ENCODE measurements at places on chromosomes 7 and 10.

GRCh38 chr7:80791509-80791929 is 127.3 kb downstream of the SEMA3C start:
- DNase-seq, result no peak

DNA sequence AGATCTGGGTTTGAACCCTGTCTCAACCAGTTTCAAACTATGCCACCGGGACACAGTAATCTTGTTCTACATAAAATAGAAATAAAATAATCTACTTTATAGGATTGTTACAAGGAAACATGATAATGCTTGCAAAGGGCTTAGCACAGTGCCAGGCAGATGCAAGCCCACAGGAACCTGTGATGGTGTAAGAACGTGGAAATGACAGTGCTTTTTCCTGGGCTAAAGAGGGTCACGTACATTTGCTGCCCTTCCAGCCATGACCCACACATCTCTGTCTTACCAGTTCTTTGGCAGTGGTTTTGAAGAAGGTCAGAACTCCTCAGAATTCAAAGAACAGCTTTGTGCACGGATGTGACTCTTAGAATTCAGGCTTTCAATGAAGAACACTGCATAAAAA is 282.9 kb downstream of the CSTF2T start:
- no peak for DNase-seq

- no peak for DNase-seq
Observed at GRCh38 chr7:108511939-108512338, 14.0 kb downstream of the PNPLA8 start.

DNA sequence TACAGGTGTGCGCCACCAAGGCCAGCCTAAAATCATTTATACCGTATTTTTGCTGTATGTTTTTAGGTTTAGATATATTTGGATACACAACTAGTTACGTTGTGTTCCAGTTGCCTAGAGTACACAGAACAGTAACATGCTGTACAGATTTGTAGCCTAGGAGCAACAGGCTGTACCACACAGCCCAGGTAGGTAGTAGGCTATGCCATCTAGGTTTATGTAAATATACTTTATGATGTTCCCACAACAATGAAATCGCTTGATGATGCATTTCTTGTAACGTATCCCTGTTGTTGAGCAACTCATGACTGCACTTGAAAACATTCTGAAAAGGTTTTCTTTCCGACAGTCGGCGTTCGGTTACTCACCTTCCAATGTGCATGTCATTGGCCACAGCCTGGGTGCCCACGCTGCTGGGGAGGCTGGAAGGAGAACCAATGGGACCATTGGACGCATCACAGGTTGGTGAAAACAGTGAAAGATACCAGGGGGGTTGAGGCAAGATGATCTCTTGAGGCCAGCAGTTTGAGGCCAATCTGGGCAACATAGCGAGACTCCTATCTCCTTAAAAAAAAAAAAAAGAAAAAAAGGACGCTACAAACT is 7.7 kb downstream of the PNLIP start:
- no peak for DNase-seq

DNA sequence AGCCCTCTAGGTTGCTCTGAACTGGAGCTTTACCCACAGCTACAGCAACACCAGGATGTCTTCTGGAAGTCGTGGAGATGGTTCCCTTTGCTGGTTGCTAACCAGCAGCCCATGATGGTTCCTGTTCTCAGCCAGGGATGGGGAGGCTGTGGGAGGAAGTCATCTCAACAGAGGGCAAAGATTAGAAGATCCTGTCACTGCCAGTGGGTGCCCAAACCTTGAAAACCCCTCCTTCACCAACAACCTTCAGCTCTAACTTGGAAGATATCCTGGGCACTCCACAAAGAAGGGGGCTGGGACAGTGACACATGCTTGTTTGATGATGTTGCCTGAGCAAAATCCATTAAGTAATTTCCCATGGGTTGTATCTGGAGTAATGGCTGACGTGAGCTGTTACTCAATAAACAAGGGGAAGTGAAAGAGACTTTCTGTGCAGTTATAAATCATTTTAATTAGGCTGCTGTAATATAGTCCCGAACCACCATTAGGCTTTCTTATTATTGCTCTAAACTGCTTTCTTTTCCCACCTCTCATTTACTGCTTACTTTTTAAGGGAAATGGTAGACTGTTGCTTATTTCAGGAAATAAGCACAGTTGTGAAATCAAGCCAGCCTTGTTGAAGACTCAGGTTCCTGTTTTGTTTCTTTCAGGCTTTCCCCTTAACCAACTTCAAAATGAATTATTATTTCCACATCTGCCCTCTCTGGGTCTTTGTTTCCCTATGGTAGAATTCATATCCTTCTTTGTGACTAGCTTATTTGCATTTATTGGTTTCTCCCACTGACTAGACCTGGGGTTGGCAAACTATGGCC is 124.8 kb downstream of the PPP1R17 start:
- peak; percentile 83 for DNase-seq

GRCh38 chr7:91226411-91226810 is 37.8 kb upstream of the FZD1 start:
- peak; percentile 31 for DNase-seq

DNA sequence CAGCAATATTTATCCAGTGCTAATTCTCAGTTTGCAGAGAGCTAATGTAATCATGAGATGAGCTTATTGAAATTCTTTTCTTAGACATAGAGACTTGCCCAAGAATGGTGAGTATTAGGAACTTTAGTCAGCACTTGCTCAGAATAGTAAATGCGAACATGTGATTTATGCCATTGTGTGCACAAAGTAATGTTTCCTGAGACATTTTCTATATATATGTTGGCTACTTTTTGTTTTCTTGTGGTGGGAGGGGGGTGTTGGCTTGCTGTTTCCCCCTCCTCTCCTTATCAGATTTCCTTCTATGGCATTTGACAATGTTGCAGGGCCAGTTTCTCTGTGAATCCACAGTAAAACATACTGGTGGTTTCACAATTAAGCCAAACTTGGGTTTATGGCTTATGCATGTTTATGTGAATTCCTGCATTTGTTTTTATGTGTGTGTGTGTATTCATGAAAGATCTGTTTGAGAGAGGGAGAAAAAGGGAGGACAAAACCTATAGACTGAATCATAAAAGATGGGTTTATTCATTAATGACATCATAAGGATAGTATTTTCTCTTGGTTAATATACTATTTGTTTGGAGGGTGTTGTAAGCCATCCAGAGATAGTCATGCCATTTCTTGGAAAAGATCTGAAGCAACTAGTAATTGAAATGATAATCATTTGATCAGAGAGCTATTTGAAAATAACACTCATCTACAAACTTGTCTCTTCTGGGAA is 36.3 kb downstream of the ARID5B start:
- DNase-seq, result peak; percentile 75

GRCh38 chr7:6420680-6421079 is 27.1 kb downstream of the DAGLB start:
- no peak for DNase-seq

- DNase-seq, result peak; percentile 38
Observed at GRCh38 chr7:77199013-77199966, at the start of gene FGL2. FGL2 (minus strand) TSS chr7:77199819; CDS start chr7:77199793, 26 bp downstream.

DNA sequence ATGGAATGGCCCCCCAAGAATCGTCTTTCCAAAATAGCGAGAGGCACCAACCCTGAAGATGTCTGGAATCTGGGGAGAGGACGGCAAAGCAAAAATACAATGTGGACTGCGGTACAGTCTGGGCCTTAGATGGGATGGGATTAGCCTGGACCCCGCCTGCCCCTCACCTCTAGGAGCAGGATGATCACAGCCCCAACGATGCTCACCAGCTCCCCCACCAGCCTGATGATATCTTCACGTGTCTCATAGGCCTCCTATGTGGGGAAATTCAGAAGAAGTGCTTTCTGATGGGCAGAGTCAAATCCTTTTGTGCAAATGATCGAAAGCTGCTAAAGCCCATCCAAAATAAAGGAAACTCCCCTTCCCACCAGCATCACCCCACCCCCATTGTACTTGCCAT is 18.2 kb downstream of the TRPV5 start:
- DNase-seq, result no peak

- DNase-seq, result no peak
Observed at GRCh38 chr7:107212725-107213124, 43.9 kb downstream of the HBP1 start.

- no peak for DNase-seq
Observed at GRCh38 chr7:22281481-22281880, 75.5 kb downstream of the RAPGEF5 start.

DNA sequence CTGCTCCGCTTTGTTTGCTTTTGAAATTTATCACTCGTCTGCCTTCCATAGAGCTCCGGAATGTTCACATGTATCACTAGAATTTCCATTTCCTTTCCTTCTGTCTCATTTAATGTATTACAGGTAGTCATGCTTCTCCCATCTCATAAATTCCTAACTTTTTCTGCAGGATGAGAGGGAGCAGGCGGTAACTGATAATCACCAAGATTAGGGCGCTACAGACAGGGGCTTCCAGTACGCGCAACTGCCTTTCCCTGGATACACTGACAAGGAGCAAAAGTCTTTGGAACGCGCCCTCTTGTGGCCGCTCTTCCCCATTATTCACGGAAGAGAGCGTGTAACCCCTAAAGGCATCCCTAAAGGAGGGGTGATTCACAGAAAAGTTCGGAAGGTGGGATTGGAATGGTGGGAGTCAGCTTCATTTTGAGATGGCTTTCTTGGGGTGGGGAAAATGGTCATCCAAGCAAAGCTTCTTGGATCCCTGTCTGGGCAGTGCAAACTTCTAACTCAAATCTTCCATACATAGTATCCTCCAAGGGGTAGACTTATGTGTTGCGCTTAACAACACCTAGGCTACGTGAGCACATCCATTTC is 6.5 kb downstream of the INHBA start:
- DNase-seq, result peak; percentile 89

DNA sequence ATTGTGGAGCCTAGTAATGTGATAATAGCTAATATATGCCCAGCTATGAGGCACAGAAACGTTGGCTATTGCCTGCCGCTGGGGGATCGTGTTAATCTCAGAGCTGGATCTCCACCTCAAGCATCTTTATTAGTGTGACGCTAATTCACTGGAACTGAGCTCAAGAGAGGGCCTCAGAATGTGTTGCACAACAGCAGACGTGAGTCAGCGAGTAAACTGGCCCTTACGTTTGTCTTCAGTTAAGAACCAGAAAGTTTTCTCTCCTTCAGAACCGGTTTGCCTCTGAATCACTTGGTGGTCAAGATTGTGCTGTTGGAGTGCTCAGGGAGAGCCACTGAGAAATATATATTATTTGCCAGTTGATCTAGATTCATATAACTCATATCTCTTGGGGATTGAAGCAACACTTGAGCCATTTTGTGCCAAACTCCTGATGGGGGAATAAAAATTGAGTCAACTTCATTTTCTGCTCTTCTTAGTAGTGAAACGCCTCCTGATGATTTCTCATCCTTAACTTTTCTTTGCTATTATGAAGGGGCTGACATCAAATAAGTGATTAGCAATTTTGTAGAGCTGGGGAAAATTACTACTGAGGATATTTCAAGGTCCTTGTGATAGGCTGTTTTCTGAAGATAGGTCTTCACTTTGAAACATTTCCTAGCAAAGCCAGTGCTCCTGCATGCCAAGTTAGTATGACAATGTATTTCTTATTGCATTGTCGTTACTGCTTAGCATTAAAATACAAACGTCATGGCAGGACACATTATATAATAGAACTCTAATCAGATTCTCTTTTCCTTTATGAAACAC is 22.3 kb downstream of the BZW2 start:
- DNase-seq, result peak; percentile 99

- DNase-seq, result no peak
Observed at GRCh38 chr7:69879989-69880388, 281.7 kb downstream of the AUTS2 start.

DNA sequence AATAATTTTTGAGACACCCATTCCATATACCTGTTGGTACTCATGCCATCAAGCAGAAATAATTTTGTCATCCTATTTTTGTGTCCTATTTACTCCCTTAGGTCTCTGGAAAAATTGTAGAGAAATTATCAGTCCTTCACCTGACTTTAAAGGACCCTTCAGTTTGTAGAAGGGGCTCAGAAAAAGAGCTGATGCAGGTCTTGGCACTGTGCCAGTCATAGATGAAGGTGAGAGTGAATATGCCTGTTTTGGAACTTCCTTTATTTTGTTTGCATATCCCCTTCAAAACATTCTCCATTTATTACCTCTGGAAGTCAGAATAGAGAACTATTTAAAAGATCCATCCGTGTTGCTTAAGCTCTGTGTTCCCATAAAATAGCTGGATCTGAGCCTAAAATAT is 321.0 kb upstream of the TPK1 start:
- no peak for DNase-seq

DNA sequence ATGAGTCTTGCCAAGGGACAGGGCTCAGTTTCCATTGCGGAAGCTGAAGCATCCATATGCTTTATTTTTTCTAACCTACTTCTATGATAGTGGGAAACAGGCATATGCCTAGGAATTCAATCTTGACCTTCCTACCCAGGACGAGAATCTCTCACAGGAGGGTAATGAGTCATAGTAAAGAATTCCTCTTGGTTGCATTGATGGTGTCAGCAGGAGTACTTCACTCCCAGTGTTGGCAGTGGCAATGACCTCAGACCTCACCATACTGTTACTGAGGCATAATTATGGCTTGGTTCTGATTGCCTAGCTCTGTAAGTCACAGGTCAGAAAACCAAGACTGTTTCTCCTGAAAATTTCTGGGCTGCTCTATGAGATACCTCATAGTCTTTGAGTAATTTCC is 552.9 kb downstream of the ARL4A start:
- peak; percentile 74 for DNase-seq

DNA sequence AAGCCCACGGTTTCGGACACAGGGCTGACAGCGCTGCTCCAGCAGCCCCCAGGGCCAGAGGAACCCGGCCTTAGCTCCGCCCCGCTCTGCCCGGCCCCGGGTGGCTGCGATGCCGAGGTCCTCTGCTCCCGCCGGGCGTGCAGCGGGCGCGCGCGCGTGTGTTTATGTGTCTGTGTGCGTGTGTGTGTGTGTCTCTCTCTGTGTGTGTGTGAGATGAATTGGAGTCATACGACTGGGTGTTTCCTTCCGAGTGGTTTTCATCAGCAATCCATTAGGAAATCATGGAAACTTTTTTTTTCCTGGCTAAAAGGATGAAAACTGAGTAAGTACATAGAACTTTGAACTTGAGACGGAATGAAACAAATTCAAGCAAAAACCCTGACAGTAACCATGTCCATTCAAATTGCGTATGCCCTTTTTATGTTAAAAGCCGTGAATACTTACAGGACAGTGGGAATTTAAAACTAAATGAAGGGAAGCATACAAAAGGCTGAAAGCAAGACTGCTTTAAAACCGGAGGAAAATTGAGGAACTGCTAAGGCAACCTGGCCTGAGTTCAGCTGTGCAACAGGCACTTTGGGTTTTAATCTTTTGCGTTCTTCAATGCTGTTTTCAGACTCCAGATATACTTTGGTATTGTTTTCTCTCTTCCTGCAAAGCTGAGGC is at the start of gene CPED1:
Gene CPED1 (plus strand): TSS at position 121 of the 666 bp plus-strand sequence. CDS start 911 bp downstream, outside the sequence.
- peak; percentile 72 for DNase-seq
